ENCODE measurements at places on chromosomes 1 and 21. TPM values are rescaled to one million over a fixed set of nuclear protein-coding genes. Genes with fewer than 3 reads are reported as not detected.

- peak; percentile 70 for DNase-seq
Measured at GRCh38 chr1:114353262-114353661, 157.7 kb downstream of the TRIM33 start.

DNA sequence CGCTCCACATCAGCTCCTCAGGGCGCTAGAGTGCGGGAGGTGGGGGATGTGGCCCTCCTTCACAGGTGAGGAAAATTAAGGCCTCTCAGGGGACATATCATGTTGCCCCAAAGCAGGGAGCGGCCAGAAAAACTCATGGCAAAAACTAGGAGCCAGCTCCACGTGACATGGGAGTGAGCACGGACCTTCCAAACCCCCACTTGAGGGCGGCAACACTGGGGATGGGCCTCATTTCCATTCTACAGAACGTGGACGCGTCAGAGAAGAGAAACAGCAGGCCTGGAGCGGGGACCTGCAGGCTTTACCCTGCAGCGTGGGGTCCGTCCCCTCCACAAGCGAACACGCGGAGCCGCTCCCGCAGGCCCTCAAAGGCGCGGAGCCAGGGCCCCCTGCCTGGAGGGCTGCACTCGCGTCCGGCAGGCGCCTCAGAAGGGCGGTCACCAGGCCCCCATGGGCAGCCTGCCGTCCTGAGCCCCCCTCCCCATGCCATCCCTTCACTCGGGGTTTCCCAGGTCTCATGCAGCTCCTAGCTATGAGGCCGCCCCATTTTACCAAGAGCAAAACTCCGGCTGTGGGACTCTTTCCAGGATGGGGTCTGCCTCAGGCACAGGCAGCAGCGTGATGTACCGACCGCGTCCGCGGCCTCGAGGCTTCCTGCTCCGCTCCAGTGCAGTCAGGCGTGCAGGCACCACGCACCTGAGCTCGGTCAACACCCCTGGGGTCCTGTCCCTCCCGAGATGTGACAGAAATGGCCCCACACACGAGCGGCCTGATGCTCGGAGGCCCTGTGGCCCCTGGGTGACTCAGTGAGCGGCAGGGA, 5.5 kb downstream of the CFAP410 start:
- DNase-seq = no peak

ECM1 gene
- total RNA-seq = 1.9 TPM

DNA sequence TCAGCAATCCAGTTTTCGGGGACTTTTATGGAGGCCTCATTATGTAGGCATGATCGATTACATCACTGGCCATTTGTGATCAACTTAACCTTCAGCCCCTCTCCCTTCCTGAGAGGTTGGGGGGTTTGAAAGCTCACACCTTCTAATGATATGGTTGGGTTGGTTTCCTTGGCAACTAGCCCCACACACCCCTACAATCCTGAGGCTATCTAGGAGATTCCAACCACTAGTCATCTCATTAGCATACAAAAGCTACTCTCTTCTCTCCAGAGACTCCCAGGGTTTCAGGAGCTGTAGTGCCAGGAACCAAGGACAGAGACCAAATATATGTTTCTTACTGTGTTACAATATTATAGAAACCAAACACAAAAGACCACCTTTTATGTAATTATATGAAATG, 35.2 kb upstream of the ZNF326 start:
- no peak for DNase-seq

Measured in cerebellum (tissue), 4 donors.